ENCODE measurements at places on chromosomes 7 and 10.

DNA sequence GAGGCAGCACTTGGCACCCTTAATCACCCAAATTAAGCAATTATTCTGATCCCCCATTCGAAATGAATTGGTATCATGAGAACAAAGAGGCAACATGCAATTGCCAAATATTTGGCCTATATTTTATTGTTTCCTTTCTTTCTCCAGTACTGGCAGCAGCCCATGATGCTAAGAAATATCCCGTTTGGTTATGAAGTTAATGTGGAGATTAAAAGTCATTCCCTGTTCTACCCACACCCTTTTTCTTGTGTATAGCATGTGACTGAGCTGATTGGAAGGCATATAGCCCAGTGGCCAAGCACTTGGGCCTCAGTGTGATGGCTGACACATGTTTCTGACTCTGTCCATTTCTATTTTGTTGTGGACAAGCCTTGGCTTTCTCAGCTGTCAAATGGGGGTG lies 692.3 kb upstream of the GALNT17 start:
- DNase-seq = no peak

DNA sequence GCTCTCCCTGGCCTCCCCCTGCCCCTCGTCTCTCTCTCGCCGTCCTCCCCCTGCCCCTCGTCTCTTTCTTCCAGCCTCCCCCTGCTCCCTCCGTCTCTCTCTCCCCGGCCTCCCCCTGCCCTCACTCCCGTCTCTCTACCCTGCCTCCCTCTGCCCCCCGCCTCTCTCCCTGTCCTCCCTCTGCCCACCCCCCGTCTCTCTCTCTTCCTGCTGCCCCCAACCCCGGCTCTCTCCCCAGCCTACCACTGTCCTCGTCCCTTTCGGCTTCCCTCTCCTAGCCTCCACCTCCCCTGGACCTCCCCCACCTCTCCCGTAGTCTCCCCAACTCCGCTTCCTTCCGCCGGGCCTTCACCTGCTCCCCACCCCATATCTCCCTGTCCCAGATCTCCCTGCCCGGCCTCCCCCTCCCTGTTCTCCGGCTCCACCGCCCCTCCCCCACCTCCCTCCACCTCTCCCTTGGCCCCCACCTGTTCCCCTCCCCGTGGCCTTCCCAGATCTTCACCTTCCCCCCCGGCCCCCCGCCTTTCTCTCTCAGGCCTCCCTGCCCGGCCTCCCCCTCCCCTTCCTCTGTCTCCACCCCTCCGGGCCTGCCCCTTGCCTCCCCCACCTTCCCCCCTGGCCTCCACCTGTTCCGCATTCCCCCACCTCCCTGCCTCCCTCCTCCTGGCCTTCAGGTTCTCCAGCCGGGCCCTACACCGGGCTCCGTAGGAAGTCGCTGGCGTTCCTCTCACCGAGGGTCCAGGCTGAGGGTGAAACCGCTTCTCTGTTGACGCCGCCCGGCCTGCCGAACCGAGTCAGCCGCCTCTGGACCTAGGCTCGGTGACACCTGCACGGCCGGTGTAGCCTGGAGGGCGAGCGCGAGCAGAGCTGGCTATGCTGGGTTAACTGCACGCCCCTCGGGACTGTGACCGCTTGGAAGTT lies 1.2 kb downstream of the GET4 start:
- DNase-seq = no peak

DNA sequence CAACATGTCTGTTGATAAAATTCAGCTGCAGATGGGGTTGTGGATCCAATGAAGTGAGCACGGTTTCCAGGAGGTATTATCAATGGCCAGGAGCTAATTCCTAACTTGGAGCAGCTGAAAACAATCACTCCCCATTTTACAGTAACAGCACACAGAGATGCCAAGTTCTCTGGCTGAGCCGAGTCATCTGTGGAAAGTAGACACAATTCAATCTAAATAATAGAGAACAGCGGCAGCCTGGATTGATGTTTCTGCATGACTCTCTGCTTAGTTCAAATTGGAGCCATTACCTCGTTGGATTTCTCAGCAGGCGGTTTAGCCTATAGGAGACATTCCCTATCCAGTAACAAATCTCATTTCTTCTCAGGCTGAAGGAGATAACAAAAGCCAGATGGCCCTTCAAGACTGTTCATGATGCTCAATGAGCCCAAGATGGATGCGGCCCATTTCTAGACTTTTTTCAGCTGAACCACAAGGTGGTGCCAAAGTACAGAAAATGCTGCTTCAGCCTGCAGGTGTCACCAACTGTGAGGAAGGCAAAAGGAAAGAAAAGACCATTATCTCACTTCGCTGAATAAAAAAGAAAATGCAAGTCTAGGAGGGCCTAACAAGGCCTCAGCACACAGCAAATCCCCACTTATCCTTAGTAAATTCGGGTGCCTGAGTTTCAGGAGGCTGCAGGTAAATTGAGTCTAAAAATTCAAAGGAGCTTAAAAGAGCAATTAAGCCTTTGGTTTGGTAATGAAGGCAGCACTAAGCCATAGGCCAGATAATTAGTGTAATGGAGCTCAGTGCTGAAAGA lies 83.7 kb downstream of the SLC16A9 start:
- peak; percentile 28 for DNase-seq

DNA sequence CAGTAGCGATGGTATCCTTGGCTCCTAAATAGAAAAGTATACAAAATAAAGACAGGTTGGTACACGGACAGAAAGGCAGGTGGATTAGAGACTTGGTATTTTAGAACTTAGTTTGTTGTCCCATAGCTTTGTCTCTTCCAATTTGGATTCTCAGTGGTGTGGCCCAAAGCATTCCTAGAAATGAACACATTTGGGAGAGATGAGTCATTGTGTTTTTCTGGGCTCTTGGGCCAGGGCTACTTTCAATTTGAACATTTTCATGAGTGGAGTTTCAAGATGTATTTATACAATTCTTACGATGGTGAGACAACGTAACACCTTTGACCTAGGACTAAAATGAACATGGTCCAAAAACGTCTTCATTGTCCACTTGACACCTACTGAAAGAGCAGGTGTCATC lies 225.1 kb upstream of the YAE1 start:
- no peak for DNase-seq

- no peak for DNase-seq
Measured at GRCh38 chr7:48681006-48681405, 243.3 kb upstream of the CDC14C start.

- DNase-seq = no peak
Measured at GRCh38 chr10:88209837-88210561, 346.6 kb downstream of the PTEN start.

DNA sequence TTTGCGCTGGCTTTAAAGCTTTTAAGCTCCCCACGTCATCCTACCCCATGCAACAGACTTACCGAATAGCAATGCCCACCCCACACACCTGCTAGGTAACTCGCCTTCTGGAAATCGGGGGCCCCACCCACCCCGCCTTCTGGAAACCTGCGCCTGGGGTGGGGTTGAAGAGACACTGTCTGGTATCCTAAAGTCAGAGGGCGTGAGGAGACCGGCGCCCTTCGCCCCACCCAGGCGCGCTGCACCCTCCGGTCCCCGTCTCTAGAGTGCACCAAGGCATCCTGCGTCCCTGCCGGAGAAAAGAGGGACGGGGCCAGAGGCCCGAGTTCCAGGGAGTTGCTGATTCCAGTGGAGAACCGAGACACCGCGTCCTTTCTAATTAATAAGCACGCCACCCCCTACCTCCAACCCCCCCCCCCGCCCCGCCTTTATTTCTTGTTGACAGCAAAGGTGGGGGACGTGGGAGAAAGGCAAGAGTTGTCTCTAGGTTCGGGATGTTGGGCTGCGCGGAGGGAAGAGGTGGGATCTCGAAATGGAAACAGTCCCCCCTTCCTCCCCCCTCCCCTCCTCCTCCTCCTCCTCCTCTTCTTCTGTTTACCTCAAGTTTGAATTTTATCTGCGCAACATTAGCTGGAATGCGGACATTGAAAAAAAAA lies 220.9 kb upstream of the MKLN1 start:
- DNase-seq = peak; percentile 55

- no peak for DNase-seq
Measured at GRCh38 chr7:51175316-51175991, 141.2 kb downstream of the COBL start.

- DNase-seq = no peak
Measured at GRCh38 chr7:107014387-107015023, 30.0 kb upstream of the PRKAR2B start.

DNA sequence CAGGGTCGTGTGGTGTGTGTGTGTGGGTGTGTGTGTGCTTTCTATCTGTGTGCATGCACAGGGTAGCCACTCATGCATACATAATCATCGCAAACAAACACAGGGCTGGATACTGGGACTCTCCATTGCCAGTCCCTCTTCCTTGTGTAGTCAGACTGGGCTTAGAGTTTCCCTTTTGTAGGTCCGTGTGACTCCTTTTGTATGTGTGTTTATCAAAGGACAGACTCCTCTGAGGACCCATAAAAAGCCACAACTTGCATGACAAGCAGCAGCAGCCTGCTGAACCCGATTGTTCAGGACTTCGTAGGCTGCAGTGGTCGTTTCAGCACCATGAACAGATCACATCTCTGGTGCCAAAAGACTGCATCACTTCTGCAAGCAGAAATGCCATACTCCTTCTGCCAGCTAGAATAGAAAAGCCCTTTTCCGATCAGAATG lies 895 bp downstream of the VSTM2A start:
- no peak for DNase-seq
